Effector memory CD4-positive, alpha-beta T cell (primary cell): ENCODE measurements at places on chromosomes 2 and 18.
A peak's percentile ranks its signal among the peaks of the same experiment; 100 is the strongest.

GRCh38 chr2:54329482-54330161 is 73.6 kb upstream of the TSPYL6 start:
- DNase-seq, result no peak

DNA sequence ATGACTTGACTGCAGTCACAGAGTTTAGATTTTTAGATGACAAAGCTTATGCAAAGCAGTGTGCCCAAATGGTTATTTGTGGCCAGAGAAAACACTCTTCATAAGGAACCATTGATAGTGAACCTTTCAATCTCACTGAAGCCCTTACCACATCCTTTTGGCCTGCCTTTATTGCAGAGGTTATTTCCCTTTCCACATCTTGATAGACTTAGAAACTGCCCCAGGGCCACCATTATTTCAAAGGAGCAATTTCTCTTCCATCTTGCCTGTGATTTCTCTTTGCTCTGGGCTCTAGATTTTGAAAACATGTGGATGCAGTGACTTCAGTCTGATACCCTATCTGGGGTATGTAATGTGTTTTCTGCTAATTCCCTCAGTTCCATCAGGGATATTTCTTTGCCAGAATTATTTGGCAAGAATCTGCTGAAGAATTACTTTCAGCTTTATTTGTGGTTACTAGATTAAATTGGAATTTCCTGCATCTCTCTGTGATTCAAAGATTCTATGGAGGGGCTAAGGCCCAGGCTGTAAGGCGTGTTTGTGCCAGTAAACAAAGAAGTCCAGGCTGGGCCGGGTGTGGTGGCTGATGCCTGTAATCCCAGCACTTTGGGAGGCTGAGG is 51.0 kb downstream of the MOGAT1 start:
- no peak for DNase-seq

DNA sequence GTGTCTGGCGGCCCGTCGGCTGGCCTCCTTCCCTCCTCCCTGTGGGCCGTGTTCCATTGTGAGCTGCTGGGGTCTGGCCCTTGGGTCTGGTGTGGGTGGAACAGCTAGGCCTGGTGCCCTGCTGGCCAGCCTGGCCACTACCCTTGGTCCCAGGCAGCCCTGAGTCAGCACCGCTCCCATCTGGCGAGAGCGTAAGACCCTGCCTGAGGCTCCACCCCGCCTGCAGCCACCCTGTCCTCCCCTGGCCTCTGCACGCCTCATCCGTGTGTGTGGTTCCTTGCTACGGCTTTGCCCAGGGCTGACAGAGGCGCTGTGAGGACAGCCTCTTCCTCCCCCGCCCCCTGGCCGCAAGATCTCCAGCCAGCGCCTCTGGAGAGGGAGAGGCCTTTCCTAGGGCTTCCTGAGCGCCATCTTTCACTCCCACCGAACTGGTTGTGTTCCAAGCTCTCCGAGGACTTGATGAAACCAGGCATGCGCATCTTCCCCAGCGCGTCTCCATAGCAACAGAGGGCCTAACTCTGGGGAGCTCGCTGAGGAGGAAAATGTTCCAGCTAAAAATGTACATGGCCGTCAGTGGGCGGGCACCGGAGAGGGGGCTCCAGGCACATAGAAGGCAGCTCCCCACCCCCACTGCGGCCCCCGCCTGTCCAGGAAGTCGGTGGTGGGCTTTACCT is 83.0 kb downstream of the STPG4 start:
- DNase-seq, result no peak

GRCh38 chr2:206845877-206846276 is 80.5 kb downstream of the FASTKD2 start:
- no peak for DNase-seq

- no peak for DNase-seq
Measured at GRCh38 chr18:78826631-78827030, 153.0 kb upstream of the SALL3 start.

DNA sequence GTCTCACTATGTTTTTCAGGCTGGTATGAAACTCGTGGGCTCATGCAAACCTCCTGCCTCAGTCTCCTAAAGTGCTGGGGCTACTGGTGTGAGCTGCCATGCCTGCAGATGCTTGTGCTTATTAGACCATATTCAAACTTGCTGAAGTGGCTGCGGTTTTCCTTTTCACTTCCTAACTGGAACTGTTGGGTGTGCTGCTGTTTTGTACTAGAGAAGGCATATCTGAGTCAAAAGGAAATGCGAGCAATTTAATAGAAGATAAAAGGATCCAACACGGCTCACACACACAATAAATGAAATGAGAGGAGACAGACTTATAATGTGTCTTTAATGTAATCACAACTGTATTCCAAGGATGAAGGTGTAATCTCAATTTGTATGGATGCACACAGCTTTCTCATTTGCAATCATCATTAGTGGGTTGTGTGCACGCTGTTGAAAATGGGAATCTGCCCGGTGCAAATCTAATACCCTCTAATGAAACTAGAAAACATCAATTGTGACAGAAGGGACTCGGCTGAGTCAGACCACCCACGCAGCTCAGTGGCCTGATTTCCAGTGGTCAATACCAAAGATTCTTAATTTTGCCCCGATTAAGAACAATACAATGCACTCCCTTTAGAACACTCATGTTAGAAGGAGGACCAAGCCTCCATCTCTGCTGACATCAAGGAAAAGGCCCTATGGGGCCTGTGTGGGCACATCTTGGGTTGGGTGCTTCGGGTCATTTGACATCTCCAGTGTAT is 532.7 kb downstream of the TDRD15 start:
- no peak for DNase-seq

DNA sequence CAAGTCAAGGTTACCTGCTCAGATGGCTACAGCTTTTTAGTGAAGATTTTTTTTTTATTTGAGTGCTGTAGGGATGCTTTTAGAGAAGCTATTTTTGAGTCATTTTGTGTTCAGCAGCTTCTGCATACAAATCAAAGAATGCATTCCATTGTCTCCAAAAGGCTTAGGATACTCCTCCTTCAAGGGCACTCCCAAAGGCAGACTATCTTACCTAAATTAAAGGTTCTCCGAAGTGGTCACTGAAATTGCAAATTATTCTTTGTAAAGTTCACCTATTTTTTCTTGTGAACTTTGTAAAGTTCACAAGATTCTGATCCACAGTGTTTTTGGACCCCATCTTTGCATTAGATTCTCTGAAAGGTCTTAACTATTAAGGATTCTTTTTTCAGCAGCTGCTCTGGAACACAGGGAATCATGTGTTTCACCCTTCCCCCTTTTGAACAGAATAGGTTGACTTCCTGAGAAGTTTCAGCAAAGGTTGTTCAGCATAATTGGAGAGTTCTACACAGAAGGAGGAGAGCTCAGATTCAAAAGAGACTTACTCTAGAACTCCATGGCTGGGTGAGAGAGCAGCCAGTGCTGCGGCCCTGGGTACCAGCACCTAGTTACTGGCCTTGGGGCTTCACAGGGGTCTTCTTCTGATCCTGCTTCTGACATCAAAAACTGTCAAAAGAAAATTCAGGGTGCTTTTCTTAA is 14.5 kb downstream of the CLIP4 start:
- no peak for DNase-seq

- DNase-seq, result peak; percentile 90
Measured at GRCh38 chr2:61470965-61471904, at the start of gene USP34. Gene USP34 (minus strand): TSS chr2:61471087. CDS start chr2:61470692, 395 bp downstream.

- no peak for DNase-seq
Measured at GRCh38 chr18:63575681-63576080, 11.5 kb upstream of the SERPINB13 start.

- DNase-seq, result no peak
Measured at GRCh38 chr2:146124741-146125140, 1604.8 kb upstream of the ZEB2 start.

DNA sequence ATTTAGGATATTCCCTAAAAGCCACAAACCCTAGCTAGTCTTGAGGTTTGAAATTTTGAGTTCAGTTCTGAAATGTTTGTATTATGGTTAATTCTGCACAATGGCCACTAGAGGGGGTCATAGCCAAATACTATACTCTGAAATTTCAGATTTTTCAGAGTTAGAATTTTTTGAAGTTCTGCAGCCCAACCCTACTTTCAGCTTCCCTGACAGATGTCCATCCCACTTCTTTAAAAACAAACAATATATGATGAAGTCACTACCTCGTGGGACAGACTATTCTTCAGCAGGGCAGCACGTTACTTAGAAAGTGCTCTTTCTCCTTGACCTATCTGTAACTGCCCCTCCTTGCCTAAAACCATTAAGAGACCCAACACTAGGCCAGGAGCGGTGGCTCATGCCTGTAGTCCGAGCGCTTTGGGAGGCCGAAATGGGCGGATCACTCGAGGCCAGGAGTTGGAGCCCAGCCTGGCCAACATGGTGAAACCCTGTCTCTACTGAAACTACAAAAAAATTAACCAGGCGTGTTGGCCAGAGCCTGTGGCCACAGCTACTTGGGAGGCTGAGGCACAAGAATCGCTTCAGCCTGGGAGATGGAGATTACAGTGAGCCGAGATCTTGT is 48.2 kb upstream of the PAPOLG start:
- no peak for DNase-seq

- DNase-seq, result no peak
Measured at GRCh38 chr2:230664128-230664527, 48.5 kb upstream of the CAB39 start.

DNA sequence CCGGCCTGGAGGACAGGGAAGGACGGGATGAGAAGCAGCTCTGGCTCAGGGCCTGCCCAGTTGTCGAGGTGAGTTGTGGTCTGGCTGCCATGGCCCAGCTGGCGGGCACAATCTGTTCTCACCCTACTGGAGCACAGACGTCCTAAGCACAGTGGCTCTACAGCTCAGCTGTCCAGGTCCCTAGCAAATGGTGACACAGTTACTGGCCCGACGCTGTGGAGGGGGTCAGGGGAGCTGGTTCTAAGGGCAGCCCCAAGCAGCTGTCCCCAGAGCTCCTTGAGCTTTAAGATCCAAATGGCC is 32.9 kb downstream of the KCNK3 start:
- no peak for DNase-seq

GRCh38 chr2:240559286-240559685 is 871 bp upstream of the DUSP28 start:
- no peak for DNase-seq

DNA sequence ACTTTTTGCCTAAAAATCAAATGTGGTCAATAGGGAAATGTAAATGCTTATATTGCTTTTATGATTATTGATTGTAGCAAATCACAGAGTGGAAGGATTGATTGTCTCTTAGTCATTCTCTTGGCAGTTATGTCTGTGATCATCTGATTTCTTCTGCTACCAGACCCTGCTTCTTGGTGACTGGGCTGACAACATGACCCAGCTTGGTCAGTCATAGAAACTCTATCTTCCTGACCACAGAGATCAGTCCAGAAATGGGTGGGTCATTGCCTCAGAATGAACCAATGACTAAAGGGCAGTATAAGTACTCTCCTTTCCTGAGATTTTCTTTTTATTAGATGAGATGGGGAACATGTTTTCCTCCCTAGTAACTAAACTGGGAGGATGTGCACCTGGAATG is 87.6 kb downstream of the MAIP1 start:
- no peak for DNase-seq

GRCh38 chr2:241539616-241540374 is 18.8 kb upstream of the BOK start:
- DNase-seq, result no peak

DNA sequence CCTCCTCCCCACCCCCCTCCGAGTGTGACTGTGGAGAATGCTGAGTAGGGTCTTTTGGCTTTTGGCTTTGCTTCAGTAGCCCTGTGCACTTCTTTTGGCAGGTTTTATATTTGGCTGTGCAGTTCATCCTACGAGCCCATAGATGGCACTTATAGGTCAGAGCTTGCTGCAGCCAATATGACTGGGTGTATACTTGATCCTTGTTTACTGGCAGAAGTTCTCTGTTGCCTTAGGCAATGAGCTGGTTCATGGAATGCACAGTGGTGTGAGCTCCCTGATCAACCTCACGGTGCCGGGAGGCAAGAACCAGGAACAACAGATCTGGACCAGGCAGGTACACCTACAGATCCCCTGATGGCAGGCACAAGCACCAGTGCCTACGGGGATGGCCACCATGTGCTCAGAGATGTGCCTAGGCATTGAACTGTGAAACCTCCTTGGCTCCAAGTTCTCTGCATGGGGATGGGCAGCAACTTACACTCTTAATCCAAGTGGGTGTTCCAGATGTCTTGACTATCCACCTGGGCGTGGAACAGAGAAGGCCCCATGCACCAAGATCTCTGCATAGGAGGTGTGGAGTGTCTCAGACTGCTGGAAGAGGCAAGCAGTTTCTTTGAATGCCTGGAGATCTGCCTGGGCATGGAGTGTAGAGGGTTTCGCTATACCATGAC is 190.4 kb downstream of the KIAA1328 start:
- no peak for DNase-seq

DNA sequence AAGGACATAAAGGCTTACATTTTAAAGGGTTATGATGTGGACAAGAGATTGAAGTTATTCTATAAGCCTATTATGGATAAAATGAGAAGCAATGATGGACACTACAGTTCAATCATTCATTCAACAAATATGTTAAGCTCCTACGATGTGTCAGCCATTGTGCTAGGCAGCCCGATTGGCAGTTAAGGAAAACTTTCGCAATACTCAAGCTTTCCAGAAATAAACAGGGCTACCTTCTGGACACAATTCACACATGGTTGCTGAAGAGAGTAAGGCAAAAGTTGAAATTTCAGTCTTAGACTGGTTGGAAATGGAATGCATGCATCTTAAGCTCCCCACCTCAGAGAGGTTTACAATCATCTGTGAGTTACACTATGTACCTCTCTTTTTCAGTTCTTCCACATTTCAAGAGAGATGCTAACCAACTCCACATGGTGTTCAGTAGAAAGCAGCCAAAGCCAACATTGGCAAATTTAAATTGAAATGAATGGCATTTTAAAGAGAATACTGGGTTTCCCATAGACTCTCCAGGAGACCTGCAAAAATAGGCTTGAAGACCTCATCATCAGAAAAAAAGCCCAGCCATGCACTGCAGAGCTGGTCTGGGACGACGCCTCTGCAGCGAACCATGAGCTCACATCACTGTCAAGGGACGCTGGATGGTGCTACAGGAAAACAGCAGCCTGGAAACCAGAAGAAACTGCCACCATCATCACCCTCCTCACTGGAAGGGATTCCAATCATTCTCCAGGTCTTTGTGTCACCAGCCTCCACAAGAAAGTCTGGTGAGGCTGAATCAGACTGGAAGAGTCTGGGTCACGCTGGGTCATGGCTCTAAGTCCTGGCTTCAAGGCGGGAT is 276.3 kb downstream of the AFF3 start:
- no peak for DNase-seq

DNA sequence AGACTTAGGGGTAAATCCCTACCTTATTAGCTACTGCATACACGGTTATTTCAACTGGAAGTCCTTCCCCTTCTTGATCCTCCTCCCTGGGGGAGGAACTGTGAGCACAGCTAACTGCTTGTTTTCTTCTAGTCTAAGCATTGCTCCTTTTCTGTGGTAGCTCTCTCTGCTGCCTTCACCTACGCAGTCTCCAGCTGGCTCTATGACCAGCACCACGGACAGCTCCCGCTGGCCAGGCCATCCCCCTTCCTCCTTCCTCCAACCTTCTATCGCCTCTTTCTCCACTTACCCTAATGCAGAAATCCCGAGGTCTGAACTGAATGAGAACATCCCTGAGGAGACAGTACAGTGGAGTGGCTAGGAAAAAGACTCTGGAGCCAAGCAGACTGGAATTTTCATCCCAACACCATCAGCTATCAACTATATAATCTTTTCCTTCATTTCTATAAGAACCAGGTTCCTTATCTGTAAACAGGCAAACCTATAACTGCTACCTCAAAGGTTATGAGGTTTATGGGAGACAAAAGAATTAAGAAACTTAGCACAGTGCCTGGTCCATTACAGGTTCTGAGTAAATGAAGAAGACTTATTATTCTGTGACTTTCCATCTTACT is 4.7 kb upstream of the CFAP65 start:
- DNase-seq, result no peak

- no peak for DNase-seq
Measured at GRCh38 chr2:182368446-182368845, 58.4 kb downstream of the PDE1A start.
